ENCODE measurements at places on chromosomes 16 and 17.

DNA sequence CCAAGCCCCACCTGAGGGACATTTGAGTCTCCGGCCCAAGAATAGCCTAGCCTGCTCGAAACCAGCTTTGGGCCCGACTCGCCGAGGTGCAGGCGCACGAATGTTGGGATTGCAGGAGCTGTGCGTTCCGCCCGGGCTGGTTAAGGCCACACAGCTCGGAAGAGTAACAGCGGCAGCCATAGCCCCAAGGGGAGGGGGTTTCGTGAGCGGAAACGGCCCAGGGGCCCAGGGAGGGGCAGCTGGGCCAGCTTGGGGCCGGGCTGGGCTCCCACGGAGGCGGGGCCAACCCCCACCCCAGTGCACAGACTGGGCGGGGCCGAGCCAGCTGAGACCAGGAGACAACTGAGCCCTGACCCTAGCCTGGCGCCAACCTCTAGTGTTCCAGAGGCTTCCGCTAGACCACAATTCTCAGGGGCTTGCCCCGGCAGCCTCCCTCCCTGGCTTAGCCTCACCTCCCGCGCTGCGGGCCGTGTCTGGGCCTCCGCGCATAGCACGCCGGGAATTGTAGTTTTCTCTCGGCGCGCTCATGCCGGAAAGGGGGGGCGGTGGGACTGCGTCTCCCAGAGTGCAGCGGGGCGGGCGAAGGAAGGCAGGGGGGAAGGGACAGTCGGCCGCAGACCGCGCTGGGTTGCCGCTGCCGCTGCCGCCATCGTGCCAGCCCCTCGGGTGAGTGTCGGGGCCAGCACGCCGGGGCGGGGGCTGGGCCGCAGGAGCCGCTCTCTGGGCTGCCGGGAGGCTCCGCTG, at the start of gene NUTF2:
Gene NUTF2 (plus strand): TSS at position 614 of the 744 bp plus-strand sequence. CDS start 18,198 bp downstream, outside the sequence.
- peak; percentile 94 for DNase-seq

GRCh38 chr17:61444831-61445230, 7.4 kb upstream of the TBX4 start:
- no peak for DNase-seq

GRCh38 chr17:6752068-6752909, 3.6 kb upstream of the XAF1 start:
- DNase-seq: no peak

DNA sequence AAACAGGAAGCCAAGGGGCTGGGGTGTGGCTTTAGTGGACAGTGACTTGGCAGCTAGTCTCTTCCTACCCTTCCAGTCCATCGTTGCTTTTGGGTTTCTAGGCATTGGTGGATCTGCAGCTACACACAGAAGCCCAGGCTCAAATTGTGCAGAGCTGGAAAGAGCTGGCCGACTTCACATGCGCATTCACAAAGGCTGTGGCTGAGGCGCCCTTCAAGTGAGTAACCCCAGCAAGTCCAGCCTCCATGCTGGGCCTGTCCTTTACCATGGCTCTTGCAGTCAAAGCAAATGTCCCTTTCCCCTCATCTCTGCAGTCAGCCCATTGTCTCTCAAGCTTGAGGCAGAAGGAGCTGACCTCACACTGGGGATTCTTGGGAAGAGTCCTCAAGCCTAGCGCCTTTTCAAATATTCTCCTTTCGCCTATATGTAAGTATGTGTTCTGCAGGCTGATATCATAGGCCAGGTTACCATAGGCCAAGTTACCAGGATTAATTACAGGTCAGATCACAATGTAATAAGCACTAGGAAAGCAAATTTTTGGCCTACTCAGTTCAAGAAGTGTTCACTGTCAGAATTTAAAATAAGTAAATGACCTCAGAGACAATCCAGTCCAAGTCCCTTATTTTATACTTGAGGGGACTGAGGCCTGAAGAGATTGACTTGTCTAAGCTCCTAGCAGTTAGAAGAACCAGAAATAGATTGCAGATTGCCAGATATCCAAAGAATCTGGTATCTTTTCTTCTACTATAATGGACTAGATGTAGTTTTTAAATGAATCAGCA, 6.5 kb downstream of the EME1 start:
- no peak for DNase-seq

GRCh38 chr17:50613007-50613992, 21.4 kb upstream of the ABCC3 start:
- DNase-seq: no peak

DNA sequence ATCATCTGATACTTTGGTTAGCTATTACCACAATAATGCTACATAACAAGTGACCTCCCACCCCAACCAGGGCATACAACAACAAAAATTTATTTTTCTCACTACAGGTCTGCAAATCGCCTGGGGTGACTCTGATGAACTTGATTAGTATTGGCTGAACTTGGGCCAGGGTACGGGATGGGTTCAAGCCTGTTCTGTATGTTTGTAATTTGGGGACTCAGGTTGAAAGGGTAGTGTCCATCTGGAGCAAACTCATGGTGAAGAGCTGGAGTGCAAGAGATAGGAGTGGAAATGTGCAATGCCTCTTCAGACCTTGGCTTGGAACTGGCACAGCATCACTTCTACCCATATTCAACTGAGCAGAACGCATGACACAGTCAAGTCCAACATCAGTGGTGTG, 16.3 kb upstream of the NKD1 start:
- DNase-seq: no peak

DNA sequence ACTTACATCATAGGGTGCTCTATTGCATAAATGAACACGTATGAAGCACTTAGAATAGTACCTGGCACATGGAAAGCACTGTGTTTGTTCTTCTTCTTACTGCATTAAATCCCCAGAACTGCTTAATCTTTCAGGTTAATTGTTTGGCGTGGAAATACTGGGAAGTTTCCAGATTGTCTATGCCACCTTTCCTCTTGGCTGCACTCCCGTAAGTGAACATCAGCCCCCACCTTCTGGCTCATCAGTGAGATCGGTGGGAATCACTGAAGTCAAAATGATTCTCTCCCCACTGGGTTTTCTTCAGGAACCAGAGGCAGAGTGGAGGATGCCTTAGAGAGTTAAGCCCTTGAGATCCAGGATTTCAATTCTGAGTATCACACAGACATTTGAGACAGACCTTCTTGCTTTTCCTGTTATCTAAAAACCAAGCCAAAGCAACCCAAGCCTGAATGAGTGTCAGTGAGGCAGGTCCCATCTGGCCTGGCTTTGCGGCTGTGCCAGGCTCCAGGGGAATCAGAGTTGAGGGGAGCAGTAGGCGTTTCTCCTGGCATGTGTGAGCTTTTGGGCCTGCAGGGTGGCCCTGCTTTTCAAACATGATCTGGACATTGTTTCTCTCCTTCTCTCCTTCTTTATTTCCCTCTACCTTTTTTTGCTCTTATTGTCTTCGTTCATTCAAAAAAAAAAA, 59.1 kb downstream of the OTOA start:
- DNase-seq: no peak

- DNase-seq: no peak
Measured at GRCh38 chr16:28163699-28164098, 48.1 kb downstream of the XPO6 start.

DNA sequence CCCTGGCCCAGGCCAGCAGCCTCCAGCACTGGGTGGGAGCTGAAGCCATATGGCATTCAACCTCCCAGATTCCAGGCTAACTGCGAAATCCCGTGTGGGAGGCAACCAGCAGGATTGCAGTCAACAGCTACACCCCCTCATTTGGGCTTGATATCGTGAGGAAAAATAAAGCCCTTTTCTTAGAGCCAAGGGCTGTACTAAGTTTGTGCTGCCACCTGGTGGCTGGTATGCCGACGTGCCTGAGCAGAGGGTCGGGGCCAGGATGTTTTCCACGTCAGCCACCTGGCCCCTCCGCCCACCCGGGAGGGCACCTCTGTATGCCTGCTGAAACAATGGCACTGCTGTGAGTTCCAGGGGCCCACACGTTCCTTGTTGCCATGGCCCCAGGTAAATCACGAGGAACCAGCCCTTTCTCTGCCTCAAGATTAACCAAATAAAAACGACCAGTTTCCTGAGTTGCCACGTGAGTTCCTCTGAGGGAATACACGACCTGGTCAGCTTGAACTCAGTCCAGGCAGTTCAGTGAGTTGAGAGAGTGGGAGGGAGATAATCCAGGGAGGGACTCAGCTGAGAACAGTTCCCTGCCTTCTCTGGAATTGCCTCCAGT, 9.0 kb downstream of the TMEM98 start:
- peak; percentile 82 for DNase-seq

GRCh38 chr16:13194766-13195165, 293.4 kb downstream of the SHISA9 start:
- DNase-seq: no peak

- no peak for DNase-seq
Measured at GRCh38 chr17:63113167-63113566, 147.1 kb downstream of the TANC2 start.

GRCh38 chr17:82120148-82120547, 22.1 kb upstream of the FASN start:
- no peak for DNase-seq

GRCh38 chr16:24821129-24821528, 24.6 kb upstream of the SLC5A11 start:
- DNase-seq: no peak

DNA sequence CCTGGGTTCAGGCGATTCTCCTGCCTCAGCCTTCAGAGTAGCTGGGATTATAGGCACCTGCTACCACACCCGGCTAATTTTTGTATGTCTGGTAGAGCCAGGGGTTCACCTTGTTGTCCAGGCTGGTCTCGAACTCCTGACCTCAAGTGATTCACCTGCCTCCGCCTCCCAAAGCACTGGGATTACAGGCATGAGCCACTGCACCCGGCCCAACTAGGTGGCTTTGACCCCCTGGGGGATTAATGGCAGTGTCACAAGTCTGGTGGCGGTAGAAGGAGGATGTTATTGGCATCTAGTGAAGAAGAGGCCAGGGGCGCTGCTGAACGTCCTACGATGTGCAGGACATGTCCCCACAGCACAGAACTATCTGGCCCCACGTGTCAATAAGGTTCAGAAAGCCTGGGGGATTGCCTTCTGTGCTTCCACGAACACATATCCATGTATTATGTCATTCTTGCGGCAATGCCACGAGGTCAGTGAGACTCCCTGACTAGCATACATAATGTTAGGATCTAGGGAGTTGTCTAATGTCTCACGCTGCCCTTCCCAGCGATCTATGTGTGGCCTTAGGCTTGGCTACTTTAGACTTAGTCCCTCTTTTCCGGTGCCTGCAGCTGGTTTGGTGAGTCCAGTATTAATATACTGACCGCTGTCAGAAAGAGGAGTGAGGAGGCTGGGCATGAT, 75.8 kb downstream of the ABCC6 start:
- no peak for DNase-seq

- DNase-seq: no peak
Measured at GRCh38 chr17:63538693-63539595, 11.3 kb upstream of the DCAF7 start.

DNA sequence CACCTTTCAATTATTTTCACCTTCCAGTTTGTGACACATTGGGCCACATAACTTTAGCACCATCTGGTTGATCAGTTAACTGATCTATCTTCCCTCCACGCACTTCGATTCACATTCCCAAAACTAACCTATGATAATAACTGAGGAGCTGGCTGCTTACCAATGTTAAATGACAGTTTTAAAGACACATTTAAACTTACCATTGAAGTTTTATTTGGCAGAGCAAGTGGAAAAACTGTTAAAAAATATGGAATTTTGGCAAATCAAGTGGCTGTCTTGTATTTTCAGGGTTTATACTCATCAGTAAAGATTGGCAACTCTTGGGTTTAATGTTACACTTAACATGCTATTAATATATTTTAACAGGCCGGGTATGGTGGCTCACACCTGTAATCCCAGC, 5.4 kb upstream of the APOH start:
- DNase-seq: no peak

GRCh38 chr16:84647828-84648594, at the start of gene KLHL36:
KLHL36 (plus strand) TSS chr16:84648511; CDS start chr16:84650868, 2,357 bp downstream.
- no peak for DNase-seq

DNA sequence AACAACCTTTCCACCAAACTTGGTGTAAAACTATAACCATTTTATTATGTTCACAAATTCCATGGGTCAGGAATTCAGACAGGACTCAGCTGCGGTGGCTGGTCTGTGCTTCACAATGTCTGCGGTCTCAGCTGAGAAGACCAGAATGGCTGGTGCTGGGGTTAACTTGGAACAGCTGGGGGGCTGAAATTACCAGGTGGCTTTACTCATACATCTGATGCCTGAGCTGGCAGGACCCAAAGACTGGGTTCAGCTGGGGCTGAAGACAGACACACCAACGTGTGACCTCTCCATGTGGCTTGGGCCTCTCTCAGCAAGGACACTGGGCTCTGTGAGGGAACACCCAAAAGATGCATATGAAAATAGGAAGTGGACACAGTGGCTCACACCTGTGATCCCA, 5.7 kb upstream of the HID1 start:
- DNase-seq: no peak

- DNase-seq: no peak
Measured at GRCh38 chr17:70072546-70073309, 2.3 kb upstream of the KCNJ16 start.

- DNase-seq: no peak
Measured at GRCh38 chr16:72768591-72768990, 279.3 kb downstream of the ZFHX3 start.

All from iPS DF 6.9 (cell line).